ENCODE measurements at places on chromosomes 12 and 14. TPM values are rescaled to one million over a fixed set of nuclear protein-coding genes. Genes with fewer than 3 reads are reported as not detected.

DNA sequence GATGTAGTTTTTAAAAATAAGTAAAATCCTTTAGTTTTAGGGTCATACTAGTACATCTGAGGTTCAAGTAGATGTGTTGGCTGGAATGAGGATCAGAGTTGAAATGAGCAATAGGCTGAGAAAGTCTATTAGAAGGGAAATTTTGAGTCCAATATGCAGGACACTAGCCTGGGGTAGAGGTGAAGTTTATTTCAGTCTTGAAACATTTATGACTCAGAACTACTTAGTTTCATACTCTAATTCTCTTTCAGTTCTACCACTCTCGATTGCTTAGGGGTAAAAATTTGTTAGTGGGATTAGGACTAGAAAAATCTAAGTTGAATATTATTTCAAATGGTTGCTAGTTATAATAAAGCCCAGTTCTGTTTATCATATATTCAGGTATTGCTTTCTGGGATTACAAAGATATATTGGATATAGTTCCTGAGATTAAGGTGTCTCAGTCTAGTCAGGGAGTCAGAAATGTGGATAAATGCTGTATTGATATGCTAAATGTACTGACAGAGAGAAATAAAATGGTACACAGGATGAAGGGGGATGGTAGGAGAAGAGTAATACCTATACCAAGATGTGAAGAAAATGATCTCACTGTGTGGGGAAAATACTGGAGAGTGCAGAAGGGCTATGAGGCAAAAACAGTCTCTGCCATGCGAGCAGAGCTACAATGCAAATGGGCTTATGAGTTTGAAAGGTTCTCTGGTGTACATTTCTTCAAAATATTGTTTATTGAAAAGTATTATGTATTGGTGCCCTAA, 395.8 kb upstream of the FBXO33 start:
- no peak for DNase-seq

Gene PLA2G1B
- not detected for total RNA-seq

Gene KRT80
- not detected for total RNA-seq

Gene NEUROD4
- not detected for total RNA-seq

DNA sequence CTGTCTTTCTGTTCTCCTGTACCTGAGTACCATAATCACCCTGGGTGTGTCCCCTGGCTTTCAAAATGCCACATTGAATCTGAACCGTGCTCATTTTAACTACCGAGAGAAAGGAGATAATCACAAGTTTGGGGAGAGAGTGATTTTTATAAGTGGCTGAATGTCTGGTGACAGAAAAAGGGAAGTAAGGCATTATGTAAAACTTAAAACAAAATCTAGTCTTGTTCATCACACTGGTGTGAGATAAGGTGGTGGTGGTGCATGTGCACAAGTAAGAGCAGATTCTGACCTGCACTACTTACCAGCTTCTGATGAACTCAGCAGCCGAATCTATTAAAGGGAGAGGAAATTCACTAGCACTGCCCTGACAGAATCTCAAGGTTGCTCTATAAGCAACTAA, 56.3 kb downstream of the SPPL3 start:
- DNase-seq = no peak

DNA sequence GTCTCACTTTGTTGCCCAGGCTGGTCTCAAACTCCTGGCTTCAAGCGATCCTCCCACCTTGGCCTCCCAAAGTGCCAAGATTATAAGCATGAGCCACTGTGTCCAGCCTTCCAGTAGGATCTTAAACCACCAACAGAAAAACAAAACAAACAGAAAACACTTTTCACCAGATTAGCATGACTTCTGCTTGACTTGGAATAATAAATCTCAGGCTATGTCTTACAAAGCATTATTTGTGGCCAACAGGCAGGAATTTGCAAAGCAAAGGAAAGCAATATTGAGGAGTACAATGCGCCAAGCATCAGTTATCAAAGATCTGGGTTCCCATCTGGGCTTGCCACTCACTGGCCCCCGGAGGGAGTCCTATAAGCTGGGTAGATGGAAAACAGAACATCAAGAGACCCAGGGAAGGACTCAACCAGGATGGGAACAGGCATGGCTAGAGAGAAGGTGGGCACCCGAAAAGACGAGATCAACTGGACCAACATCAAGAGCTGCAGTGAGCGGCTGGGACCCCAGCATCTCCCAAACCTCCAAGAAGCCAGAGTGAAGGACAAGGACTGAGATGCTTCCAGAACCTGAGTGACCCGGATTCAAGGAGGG, 101.2 kb downstream of the TMEM30B start:
- no peak for DNase-seq

GRCh38 chr12:52331833-52332232, 10.6 kb upstream of the KRT83 start:
- no peak for DNase-seq

- DNase-seq = no peak
Measured at GRCh38 chr12:76781321-76781720, 17.4 kb downstream of the ZDHHC17 start.

GRCh38 chr12:52918784-52919183, 13.9 kb upstream of the KRT8 start:
- no peak for DNase-seq

Gene MANSC4
- total RNA-seq = not detected

GRCh38 chr14:76958980-76959710, 69.4 kb downstream of the IRF2BPL start:
- DNase-seq = no peak

- no peak for DNase-seq
Measured at GRCh38 chr12:120169946-120170345, 24.6 kb downstream of the GCN1 start.

GRCh38 chr14:33287189-33287588, 348.5 kb downstream of the NPAS3 start:
- DNase-seq = no peak

Gene KRT75
- total RNA-seq = not detected

DNA sequence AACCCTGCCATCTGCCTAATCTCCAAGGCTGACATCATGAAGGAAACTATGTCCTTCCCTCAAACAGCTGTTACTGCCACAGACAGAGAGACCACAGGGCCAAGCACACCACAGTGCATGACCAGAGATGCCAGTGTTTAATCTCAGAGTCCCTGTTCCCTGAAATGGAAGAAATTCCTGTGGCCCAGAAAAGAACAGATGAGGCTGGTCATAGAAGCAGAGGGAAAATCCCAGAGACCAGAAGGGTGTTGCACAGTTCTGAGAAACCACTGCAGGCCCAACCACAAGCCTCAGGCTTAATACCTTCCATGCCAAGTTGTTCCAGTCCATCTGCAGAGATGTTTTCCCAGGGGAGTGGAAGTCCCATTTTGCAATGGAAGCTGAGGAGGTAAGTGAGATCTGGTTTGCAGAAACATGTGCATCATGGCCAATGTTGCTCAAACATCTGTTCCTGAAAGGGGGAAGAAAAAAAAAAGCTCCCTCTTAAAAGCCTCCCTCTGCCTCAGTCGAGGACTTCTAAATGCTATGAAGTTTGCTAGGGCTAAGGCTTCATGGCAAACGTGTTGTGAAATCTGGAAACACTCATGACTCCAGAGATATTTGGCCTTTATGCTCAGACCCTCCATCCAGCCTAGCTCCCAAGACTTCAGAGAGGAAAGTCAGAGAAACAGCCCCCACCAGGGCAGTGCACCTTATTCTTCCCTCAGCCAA, 98.6 kb downstream of the SCARB1 start:
- DNase-seq = peak; percentile 19

All from left ventricle myocardium superior (tissue), 1 donor.